ENCODE measurements at places on chromosomes 7 and 10.

DNA sequence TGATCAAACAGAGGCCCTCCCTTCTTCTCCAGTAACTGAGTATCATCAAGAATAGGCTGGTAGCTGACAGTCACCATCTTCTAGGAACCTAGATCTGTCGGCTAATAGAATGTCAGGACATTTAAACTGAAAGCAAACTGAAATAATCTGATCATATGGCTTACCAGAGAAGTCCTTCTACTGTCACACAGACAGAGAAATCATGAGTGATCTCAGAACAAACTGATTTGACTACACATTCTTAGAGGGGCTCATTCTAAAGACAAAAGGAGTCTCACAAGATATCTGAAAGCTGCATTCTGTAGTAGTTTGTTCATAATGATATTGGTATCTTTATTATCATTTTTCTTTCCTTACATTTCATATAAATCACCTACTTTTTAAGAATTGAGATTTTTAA lies 130.9 kb upstream of the ADCY1 start:
- no peak for DNase-seq

- DNase-seq = no peak
Observed at GRCh38 chr10:59397961-59398360, 35.6 kb upstream of the FAM13C start.

- peak; percentile 27 for DNase-seq
Observed at GRCh38 chr7:774161-775109, 47.4 kb upstream of the PRKAR1B start.

GRCh38 chr7:98354052-98354451 lies 46.8 kb downstream of the BAIAP2L1 start:
- DNase-seq = no peak

GRCh38 chr10:112232670-112233069 lies 49.1 kb upstream of the GPAM start:
- no peak for DNase-seq

DNA sequence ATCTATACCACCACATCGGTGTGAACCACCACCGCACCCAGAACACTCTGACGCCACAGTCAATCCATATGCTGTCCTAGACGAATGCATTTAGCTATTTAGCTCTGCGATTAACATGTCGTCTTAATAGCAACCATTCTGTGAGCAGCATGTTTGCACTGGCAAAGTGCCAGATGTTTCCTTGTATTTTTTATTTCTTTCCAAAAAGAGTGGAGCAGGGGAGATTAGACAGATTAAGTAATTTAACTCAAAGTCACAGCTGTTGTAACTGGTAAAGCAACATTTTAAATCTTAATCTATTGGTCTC lies 57.0 kb upstream of the ARL4A start:
- DNase-seq = no peak

DNA sequence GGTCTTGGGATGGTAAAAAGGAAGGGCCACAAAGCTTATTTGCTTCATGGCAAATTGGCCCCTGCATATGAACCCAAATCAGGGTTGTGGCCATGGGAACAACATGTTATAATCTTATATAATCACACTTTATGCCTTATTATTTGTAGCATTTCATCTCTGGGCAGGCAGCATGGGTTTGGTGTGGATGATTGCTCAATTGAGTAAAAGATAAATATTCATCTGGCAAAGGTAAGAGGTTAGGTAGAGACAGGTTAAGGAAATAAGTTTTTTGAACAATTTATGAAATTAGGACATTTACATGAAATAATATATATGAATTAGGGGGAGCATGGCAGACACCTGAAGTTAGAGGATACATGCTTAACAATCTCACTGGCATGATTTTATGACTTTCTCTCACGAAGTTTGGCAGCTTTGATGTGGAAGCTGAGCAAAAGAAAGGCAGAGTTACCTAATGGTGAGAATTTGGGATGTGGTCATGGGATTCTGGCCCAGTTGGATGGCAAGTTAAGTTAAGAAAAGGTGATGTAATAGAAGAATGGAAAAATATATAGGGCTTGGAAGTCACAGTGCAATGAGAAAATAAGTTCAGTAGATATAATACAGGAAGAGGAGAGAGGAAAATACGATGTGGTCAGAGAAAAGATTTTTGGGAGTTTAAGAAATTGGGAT lies 88.1 kb upstream of the FAM3C start:
- no peak for DNase-seq

DNA sequence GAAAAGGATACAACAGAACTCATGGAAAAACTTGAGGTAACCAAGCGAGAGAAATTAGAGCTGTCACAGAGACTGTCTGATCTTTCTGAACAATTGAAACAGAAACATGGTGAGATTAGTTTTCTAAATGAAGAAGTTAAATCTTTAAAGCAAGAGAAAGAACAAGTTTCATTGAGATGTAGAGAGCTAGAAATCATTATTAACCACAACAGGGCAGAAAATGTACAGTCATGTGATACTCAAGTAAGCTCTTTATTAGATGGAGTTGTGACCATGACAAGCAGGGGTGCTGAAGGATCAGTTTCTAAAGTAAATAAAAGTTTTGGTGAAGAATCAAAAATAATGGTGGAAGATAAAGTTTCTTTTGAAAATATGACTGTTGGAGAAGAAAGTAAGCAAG lies 62.1 kb downstream of the AKAP9 start:
- DNase-seq = no peak

GRCh38 chr10:24848195-24848594 lies 104.2 kb downstream of the PRTFDC1 start:
- no peak for DNase-seq

- no peak for DNase-seq
Observed at GRCh38 chr7:49852619-49853462, 79.4 kb downstream of the VWC2 start.

DNA sequence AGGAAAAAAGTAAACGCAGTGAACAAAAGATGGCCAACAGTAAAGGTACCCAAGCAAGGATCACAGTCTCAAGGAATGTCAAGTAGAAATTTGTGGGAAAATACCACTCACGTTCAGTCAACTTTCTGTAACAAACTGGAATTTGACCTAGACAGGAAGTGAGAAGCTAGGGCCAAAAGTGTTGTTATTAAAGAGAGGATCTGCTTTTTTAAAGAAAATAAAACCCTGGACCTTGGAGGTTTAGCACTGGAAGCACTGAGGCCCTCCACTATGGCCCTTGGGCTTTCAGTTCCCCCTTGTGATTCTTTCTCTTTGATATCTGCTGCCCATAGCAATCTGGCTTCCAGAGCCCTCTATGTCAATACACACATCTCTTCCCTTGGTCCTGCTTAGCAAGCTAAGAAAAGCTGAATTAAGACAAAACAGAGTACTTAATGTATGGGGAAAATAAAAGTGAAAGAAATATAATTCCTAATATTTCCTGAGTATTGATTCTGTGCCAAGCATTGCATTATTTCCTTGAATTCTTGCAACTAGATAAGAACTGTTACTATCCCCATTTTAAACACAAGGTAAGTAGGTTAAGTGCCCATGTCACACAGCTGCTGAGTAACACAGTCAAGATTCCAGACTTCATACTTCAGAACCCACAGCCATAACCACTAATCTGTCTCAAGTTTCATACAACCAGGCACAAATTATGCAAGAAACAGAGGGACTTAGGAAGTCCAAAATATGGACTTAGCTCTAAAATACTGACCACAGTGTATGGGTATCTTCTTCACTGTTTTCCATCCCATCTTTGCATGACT lies 2.6 kb upstream of the ZNF438 start:
- no peak for DNase-seq

- no peak for DNase-seq
Observed at GRCh38 chr7:4271716-4272015, 410.4 kb upstream of the FOXK1 start.

DNA sequence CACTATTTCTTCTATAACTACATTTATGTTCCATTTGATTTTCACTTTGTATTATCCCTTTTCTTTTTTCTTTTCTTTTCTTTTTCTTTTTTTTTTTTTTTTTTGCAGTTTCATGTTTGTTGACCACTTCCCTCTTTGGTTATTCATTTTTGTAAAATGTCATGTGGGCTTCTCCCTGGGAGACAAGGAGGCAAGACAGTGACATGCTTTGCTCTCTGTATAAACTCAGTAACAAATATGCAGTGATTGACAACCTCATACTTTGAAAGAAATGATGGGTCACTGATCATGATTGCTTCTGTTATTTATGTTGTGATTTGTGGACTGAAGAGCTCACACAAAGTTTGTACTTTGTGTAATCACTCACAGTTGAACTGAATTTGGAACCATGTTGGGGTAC lies 90.2 kb upstream of the ABI1 start:
- DNase-seq = no peak
